ENCODE measurements at places on chromosomes 4 and X.

GRCh38 chrX:56557376-56557929, 6.0 kb upstream of the UBQLN2 start:
- no peak for DNase-seq

GRCh38 chrX:9997041-9997440, 29.9 kb downstream of the CLDN34 start:
- no peak for DNase-seq

GRCh38 chr4:3860061-3860912, 94.1 kb downstream of the ADRA2C start:
- DNase-seq = no peak

GRCh38 chr4:23789762-23790161, 100.1 kb downstream of the PPARGC1A start:
- no peak for DNase-seq

DNA sequence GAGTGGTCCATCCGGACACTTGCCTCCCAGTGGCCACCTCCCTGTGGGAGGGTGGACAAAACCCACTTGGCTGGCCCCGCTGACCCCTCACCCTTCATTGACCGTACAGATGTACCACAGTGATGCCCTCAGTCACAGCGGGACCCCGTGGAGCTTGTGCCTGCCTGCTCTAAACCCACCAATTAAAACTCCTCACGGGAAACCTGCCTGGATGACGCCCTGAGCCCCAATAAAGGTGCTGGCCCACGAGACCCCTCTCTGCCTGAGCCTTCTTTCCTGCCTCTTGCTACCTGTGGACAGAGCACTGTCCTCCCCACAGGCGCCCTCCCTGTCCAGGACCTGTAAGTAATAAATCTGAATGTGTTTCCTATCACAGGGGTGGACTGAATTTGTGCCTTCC, 32.9 kb downstream of the RNF212 start:
- DNase-seq = no peak

- DNase-seq = peak; percentile 2
Observed at GRCh38 chrX:39855748-39856129, 242.0 kb downstream of the BCOR start.

GRCh38 chr4:86117705-86118302, 242.0 kb downstream of the MAPK10 start:
- DNase-seq = no peak

GRCh38 chr4:96753216-96753615, 913.3 kb downstream of the PDHA2 start:
- no peak for DNase-seq

DNA sequence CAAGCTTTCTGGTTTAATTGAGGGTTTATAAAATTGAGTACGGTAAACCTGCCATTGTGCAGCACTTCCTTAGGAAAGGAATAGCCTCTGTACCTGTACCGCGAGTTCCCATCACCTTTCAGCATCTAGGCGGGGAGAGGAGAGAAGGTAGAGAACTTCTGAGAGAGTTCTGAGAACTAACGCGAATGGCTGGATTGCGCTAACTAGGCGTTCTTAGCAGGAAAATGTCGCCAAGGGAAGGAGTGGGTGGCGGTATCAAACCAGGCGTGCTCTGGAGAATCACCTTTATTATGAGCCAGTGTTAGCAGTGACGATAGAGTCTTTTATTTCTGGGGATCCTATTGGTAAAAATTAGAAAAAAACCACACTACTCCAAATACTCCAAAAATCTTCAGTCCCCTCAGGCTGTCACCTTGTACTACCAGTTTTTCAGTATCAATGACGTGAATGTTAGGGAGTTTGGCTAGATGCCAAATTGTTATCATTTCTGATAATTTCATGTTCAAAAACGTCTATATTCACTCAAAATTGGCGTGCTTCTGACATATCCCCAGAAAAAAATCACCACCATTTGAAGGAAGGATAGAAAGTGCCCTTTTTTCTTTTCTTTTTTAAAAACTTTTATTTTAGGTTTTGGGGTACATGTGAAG, 1.4 kb downstream of the UGT8 start:
- no peak for DNase-seq

GRCh38 chr4:995311-996026, 2.3 kb upstream of the SLC26A1 start:
- peak; percentile 30 for DNase-seq

DNA sequence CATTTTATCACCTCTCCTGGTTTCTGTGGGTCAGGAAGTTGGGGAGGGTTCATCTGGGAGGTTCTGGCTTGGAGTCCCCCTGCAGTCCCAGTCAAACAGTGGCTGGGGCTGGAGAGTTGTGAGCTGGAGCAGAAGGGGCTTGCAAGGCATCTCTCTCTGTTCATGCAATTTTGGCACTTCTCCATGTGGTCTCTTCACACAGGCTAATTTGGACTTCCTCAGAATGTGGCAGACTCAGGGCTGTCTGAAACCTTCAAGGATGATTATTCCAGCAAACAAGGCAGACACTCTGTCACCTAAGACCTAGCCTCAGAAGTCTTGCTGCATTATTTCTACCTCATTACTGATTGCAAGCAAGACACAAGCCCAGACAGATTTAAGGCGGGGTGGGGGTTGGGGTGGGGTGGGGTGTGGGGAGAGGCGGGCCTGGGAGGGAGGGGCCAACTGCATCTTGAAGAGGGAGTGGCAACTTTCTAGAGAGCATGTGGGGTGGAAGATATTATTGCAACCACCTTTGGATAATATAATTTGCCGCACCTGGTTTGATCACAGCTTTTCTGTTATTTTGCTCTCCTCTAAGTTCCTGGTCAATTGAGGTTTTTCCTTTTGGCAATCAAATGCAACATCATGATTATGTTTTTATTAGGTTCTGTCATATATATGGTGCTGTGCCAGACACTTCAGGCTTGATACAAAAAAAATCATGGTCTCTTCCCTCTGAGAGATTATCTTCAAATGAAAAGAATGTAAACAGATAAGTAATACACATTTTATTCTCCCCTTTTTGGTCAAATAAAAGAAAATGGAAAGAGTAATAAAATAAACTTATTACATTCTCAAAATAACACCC, 799.5 kb downstream of the RPA4 start:
- no peak for DNase-seq

DNA sequence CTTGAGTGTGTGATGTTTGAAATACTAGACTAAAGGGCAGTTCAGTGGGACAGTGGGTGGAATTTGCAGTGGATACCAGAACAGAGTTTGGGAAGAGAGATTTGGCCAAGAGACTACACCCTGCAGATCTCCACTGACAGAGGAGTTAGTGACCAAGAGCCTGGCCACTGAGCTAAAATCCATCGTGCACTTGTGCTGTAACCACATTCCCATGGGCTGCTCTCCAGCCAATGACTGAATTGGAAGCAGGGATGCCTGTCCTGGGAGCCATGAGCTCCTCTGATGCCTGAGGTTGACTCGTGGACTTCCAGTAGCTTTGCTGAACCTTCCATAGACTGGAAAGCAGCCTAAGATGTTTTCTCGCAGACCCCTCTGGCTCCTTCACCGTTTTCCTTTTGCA, 296.1 kb downstream of the TRIML1 start:
- no peak for DNase-seq

- no peak for DNase-seq
Observed at GRCh38 chr4:100146756-100147155, 43.5 kb downstream of the DDIT4L start.

GRCh38 chr4:83510442-83510841, 25.5 kb upstream of the GPAT3 start:
- no peak for DNase-seq

DNA sequence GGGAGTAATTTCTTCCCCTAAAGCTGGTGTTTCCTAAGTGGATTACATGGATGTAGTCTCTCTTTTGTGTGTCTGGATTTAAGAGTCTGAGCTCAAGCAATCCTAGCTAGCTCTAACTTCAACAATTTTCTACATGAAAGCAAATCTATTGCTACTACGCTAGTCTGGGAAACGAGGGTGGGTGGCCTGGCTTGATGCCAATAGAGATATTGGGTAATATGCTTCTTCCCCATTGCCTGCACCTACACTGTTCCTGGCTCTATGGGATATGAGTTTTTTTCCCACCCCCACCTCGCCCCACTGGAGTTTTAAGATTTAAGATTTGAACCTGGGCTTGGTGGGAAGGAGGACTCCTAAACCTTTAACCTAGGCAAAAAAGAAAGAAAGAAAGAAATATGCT, 158.8 kb downstream of the RBM46 start:
- no peak for DNase-seq

DNA sequence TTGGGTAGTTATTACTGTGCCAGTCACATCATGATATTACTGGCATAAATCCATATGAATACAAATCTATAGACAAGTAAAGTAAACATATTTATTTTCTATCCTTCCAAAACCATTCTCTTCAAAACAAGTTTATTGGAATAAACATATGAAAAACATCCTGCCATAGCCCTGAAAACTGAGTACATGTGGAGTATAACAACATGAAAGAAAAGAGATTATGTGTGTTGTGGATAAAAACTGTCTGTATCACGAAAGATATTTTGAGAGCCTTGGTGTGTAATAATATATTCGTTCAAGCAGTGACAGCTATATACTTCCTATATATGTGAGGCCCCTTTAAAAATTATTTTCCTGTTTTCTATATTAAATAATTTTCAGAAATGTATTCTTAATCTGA, 1742.2 kb downstream of the ARAP2 start:
- no peak for DNase-seq

- no peak for DNase-seq
Observed at GRCh38 chr4:159206427-159206871, 103.6 kb downstream of the RAPGEF2 start.

DNA sequence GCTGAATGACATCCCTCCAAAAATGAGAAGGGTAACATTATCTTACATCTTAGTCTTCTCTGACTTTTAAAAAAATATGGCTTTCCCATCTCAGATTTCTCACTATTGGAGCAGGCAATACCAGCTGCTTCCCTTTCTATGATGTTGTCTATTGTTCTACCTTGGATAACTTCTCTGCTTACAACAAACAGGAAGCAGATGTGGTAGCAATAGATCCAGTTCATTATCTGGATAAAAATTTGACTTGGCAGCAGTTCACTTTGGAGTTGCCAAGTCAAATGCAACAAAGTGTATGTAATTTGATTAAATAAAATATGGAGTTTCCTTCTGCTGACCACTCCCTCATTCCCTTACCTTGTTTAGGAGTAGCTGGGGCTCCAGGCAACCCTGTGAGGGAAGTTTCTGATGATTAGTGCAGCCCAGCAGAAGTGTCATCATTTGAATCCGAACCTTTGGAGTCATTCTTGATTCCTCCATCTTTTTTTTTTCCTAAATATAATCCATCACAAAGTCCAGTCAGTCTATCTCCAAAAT, 72.0 kb upstream of the GPRIN3 start:
- no peak for DNase-seq

- no peak for DNase-seq
Observed at GRCh38 chr4:47835494-47835893, 2.4 kb downstream of the CORIN start.

GRCh38 chr4:55008166-55009056, 117.0 kb downstream of the KDR start:
- peak; percentile 8 for DNase-seq

GRCh38 chr4:2824329-2824835, 19.3 kb upstream of the ADD1 start:
- no peak for DNase-seq

DNA sequence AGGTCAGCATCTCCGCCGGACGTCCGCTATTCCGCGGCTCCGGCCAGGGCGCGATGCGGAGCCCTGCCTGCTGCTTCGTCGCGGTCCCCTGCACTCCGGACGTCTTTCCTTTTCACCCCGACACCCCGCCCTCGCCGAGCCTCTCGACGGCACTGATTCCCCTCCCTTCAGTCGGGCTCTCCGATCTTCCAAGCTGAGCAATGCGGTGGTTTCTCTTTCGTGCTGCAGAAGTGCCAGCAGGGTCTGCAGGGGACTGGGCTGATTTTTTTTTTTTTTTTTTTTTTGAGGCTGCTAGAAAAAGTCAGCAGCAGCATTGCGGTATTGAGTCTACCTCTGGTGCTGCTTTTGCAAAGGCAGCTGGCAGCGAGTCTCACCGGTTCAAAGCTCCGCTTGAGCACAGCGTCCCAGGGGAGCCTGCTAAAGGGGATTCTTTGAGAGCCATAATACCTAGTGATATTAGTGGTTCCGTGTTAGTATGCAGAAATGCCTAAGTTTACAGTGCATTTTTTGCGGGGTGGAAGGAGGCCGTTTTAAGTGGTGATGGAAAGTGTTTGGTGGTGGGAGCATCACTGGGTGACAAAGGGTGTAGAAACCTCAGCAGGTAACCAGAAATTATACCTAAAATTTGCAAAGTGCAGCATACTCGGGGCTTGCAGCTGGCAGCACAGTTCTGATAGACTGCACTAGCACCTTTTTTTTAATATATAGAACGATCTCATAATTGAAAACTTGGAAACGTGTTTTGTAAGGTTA, 969 bp downstream of the STIM2 start:
- peak; percentile 85 for DNase-seq

- DNase-seq = no peak
Observed at GRCh38 chrX:150642423-150642822, 50.8 kb upstream of the MTMR1 start.

- DNase-seq = no peak
Observed at GRCh38 chr4:8188743-8189550, 10.1 kb upstream of the SH3TC1 start.

DNA sequence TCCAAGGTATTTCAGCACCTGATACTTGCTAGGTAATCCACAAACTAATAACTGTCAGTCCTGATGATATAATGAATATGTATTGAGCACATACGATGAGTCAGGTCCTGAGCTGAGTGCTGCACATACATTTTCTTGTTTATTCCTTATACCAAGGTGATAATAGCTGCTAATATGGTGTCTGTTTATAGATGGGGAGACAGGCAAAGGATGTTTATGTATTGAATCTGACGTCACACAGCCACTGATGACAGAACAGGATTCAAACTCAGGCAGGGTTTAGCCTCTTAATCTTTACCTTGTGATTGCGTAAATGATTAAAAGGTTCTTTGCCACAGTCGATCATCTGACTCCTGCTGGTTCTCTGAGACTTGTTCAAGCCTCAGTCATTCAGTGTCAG, 609.9 kb upstream of the CPEB2 start:
- no peak for DNase-seq

DNA sequence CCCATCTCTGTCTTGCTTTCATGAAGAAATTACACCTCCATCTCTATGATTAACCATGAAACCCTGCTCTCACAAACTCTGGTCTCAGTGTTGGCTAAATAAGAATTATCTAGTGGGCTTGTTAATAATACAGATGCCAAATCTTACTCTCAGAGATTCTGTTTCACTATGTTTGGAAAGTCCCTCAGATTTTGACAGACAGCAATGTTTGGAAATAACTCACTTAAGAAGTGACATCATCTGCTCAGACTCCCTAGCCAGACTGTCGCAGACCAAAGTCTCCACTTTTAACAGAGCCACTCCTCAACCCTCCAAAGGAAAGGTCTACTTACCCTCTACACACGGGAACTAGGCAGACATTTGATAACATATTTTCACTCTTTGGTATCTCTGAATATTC, 328.5 kb upstream of the FGF16 start:
- no peak for DNase-seq

- DNase-seq = peak; percentile 37
Observed at GRCh38 chrX:67523002-67523681, 20.7 kb upstream of the AR start.
